Foreskin keratinocyte (primary cell): ENCODE measurements at places on chromosomes 3 and 15.

- DNase-seq: no peak
These were observed 280.5 kb downstream of the GAP43 start for GRCh38 chr3:115903843-115904242.

- DNase-seq: no peak
These were observed 25.8 kb downstream of the SPSB4 start for GRCh38 chr3:141076797-141077571.

GRCh38 chr3:122343654-122344053 is 18.6 kb downstream of the CSTA start:
- DNase-seq: no peak

DNA sequence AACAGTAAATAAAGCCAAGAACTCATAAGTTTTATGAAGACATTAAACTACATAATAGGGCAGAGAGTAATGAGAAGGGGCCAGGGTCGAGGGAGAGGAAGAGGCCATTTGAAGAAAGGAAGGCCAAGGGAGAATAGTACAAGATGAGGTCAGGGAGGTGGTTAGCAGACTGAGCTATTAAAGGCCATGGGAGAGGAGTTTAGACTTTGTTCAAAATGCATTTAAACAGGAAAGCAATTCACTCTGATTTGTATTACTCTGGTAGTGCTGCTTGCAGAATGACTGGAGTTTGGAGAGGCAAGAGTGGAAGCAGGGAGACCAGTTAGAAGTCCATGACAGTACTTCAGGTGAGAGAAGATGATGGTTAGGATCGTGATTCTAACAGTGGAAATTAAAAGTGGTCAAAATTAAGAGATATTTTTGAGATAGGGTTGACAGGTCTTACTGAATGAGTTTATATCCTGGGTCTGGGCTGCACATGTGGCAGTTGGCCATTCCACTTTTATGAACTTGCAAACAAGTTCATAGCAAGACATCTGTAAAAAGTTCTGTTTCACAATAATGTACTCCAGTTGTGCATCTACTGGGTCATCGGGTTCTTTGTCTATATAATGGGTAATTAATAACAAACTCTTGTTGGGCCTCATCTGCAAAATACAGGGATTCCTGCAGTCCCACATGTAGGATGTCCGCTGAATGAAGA is 16.3 kb downstream of the PPP2R3A start:
- no peak for DNase-seq

DNA sequence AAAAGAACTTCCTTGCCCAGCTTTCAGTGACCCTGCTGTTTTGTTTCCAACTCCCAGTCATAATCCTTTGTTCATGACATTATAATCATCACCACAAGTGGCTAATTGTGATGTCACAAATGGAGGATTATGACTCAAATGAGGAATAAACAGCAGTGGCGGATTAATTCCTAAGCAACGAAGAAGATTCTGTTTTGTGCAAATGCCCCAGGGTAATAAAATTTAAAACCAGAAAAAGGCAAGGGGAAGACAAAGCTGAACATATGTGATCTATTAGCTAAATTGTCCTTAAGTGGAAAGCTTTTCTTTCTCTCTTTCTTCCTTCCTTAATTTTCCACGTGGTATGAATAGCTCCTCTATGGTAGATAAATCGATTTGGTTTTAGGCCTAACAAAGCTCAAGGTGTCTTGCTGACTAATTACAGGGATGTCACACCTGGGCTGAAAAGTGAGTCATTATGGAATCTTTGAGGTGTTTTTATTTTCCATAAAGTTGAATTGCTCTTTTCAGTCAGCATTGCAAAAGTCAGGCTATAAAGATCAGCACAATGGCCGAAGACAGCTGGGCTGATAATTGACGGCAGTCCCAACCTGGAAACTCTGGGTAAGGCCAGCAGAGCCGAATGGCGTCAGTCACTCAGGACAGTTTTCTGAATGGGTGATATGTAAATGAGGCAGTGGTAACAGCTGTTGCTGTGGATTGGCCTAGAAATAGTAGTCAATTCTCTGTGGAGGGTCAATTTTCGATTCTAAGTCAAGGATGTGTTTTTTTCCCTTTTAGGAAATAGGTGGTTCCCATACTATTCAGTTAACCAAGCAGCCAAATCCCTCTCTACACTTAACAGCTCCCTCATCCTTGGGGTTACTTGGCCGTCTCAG is 121.5 kb downstream of the PTPRG start:
- peak; percentile 74 for DNase-seq

DNA sequence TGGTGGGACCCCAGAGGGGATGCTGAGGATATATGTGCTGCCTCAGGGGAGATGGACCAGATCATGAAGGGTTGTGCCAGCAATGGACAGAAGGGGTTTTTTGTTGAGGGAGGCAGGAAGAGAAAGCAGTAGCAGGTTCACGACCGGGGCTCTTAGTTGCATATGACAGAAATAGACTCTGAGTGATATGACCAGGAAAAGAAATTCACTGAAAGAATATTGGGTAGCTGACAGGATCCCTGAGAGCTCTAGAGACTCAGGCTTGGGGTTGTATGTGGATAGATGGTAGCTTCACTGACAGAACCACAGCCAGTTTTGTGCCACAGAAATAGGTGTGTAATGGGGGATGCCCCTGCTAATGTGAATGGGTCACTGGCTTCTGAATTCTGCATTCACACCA is 241.6 kb downstream of the ZNF621 start:
- no peak for DNase-seq

- no peak for DNase-seq
These were observed 319 bp upstream of the TP63 start for GRCh38 chr3:189630767-189631372.

DNA sequence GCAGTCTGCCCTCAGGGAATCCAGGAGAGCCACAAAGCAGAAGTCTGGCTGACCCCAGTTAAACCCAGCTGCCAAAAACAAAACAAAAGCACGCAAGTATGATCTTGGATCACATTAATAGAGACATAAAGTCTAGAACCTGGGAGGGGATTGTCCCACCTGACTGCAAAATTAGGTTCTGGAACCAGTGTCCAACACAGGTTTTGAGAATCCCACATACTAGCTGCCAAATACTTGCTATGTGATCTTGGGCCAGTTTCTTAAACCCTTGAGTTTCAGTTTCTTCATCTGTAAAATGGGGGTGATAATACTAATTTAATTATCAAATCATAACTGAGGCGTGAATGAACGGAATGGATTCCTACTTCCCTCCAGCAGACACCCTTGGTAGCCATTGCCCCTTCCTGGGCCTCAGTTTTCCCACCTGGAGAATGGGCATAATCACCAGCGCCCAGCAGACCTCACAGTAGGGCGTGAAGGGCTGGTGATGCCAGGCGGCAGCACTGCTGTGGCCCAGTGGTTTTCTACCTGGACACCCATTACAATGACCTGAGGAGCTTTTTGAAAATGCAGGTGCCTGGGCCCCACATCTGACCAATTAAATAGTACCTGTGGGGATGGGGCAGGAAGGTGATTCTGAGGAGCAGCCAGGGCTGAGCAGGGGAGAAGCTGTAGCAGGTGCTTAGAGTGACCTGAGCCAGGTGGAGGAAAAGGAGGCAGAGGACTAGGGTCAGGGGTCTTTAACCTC is 32.2 kb downstream of the GRIP2 start:
- no peak for DNase-seq

DNA sequence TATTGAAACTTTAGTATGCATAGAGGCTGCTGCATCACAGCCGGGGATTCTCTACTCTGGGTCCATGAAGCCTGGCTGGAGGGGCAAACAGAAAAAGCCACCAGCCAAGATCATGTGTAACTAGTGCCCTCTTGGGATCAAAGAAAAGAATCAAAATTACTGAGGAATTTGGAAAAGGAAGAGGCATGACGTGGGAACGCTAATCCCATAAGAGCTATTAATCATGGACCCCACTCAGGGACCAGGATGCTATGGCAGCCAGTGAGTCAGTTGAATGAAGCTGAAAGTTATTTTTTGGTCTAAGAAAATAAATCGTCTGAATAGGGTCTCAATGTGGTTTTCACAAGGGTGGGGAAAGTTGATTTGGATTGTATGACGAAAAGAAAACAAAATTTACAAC is 1165.1 kb downstream of the ROBO2 start:
- peak; percentile 44 for DNase-seq

GRCh38 chr15:63945838-63946298 is 100.4 kb downstream of the DAPK2 start:
- DNase-seq: peak; percentile 73

GRCh38 chr3:31345581-31345980 is 187.1 kb upstream of the STT3B start:
- no peak for DNase-seq

DNA sequence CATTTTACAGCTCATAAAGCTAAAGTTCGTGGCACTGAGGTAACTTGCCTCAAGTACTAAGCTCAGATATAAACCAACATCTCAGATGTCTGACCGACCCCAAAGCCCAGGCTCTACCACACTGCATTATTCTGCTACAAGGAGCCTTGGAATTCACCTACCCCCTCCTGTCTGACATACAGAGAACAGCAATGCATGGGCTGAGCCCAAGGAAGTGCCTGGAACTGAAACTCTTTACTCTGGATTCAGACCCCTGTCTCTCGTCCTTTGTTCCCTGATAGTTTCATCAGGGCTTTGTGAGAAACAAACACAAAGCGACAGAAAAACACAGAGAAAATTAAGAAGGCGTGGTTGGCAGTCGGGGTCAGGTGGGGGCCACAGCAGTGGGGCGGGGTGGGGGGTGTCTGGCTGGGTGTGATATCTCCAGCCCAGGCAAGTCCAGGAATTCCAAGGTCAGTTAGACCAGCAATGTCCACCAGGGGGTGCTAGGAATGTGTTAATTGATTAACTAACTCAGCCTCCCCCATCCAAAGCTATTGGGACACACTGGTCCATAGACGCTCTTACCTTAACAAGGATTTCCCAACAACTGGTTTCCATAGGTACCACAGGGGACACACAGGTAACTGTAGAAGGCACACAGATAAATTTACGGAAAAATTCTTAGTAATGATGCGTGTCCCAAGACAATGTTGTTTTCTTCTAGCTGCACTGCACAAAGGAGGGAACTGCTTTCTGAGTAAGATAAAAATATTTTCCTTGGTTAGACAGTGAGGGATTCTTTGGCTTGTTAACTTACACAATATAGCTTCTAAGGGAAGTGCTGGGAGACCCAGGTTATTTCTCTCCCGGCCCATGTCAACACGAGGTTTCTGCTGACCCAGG is 18.8 kb upstream of the SSUH2 start:
- DNase-seq: no peak

- DNase-seq: no peak
These were observed 231.3 kb downstream of the VPS13C start for GRCh38 chr15:61828860-61829513.

GRCh38 chr15:84400820-84401219 is 165.2 kb downstream of the GOLGA6L4 start:
- no peak for DNase-seq

- DNase-seq: no peak
These were observed 695 bp downstream of the METTL6 start for GRCh38 chr3:15426579-15427118.

- DNase-seq: no peak
These were observed 251.4 kb upstream of the C2CD4B start for GRCh38 chr15:62416526-62416925.

DNA sequence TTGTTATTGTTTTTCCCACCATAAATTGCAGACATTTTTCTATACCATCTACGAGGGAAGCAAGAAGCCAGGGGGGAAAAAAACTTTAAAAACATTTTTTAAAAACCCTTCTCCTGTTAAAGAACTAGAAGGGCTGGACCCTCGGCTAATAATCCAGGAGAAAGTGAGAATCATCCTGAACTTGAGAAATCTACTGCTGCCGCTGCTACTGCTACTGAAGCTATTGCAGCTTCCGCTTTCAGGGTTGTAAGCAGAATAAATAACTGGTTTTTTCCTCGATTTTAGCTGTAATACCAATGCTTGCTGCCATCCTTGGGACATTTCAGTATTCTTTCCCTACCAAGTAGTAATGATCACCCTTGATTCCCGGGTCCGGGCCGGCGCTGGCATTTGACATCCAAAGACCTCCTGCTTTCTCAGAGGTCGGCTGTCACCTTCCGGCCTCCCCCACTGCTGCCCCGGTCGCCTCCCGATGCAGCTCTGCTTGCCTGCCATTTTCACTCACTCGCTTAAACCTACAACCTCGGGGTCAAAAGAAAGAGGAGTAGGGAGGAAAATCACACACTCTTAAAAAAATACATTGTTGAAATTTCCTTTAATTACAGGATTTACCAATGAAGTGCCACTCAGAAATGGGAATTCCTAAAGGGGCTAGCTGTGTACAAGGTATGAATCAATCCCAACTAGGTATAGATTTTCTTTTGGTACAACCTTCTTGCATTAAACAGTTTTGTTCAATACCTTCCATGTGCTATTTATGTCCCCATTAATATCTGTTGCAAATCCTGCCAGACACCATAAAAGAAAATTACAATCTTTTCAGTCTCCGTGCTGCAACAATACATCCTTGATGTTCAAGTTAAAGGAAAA is 674 bp upstream of the MECOM start:
- no peak for DNase-seq

GRCh38 chr15:85639752-85640381 is 154.9 kb downstream of the KLHL25 start:
- peak; percentile 49 for DNase-seq

DNA sequence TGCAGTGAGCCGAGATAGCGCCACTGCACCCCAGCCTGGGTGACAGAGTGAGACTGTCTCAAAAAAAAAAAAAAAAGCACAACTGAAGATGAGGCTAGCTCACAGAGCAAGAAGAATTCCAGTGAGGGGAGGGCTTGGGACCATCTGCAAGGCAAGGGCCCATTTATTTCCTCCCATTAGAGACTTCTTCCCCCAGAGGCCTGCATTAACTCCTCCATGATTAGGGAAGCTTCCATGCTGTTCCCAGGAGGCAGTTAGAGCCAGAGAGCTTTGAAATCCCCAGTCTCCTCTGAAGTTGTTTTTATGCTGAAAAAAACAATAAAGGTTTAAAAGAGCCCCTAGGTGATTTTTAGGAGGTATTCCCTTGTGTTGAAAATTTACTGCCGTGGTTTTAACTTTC is 54.3 kb upstream of the ADCY5 start:
- DNase-seq: no peak

- DNase-seq: no peak
These were observed 48.8 kb downstream of the GLB1 start for GRCh38 chr3:33047842-33048834.

DNA sequence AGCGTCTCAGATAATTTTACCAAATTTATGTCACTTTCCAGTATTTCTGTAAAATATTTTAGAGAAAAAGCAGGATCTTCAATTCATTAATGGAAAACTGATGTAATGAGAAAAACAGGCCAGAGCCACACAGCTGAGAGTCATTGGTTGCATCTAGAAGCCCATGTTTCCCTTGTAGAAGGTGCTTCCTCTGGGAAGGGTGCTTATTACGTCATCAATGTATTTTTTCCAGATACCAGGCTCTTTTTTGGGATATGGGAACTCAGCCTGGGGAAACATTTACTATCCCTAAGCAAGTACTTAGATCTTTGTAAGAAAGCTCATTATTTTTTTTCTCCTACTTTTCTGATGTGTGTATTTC is 89.1 kb upstream of the PHLDB2 start:
- no peak for DNase-seq

DNA sequence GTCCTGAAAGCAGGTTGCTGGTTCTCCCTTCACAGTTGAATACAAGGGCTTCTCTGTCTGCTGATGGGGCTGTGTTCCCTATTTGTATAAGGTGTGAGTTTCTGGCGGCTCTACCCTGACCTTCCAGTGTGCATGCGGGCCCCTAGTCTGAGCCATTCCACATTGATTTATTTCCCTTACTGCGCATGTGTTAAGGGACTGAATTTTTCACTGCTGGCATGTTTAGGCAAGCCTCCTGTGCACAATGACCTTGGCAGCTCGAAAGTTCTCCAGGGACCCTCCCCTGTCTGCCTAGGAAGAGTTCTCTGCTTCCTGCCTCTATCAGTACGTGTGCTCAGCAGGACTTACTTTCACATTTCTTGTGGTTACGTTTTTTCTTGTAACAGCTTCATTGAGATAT is 11.4 kb downstream of the TRAK1 start:
- peak; percentile 48 for DNase-seq

- no peak for DNase-seq
These were observed 32.9 kb upstream of the SLC22A13 start for GRCh38 chr3:38232701-38233100.
